ENCODE measurements at places on chromosomes 2 and 18.

- DNase-seq, result no peak
These were observed 9.0 kb downstream of the SETBP1 start for GRCh38 chr18:44689736-44690135.

- DNase-seq, result peak; percentile 46
These were observed 9.5 kb upstream of the ZNF396 start for GRCh38 chr18:35386600-35387100.

DNA sequence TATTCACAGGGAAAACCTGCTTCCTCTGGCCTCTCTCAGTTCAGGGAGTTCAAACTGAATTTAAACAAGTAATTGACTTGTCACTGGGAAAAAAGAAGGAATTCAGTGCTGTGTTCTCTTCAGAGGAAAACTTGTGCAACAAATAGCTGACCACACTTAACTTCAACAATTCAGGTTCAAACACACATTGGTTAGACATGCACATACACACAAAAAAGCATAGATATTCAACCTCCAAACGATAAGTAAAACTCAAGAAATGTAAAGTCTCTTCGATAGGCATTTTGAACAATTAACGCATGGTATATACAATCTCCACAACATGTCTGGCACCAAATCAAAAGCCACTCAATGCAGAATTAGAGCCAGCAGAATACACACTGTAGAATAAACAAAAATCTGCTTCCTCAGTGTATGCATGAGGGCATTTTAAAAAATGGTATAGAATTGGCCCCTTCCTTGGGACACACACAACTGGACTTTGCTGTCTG is 269.0 kb downstream of the TCF4 start:
- DNase-seq, result no peak

GRCh38 chr2:138536740-138537139 is 35.2 kb downstream of the SPOPL start:
- DNase-seq, result no peak

- no peak for DNase-seq
These were observed 70.6 kb downstream of the VWA3B start for GRCh38 chr2:98157557-98157956.

DNA sequence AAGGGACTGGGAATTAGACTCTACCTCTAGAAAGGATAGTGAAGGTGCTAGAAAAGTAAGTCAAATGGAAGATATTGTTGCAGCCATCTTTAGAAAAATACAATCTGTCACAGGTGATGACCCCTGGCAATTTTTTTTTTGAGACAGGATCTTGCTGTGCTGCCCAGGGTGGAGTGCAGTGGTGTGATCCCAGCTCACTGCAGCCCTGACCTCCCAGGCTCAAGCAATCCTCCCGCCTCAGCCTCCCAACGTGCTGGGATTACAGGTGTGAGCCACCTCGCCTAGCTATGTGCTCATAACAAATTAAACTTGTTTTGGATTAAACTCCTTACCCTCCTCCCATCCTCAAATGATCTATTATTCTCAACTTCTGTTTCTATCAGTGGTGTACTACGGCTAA is 3.8 kb upstream of the GIGYF2 start:
- DNase-seq, result no peak

DNA sequence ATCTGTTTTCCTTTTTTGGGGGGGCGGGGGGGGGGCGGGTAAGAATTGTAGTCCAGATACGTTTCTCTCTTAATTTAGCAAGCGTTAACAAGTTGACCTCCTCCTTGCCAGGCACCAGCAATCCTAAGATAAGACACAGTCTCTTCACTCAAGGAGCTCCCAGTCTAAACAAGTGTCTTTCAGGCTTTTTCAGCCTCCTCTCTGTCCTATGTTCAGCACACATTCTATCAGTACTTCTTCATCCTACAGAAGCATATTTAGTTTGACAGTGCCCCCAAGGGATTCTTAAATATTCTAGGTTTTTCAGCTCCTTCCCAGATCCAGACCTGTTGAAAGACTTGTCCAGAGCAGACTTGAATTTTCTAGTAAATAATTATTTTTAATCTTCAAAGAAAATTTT is 2.7 kb downstream of the PPP1CB start:
- no peak for DNase-seq

GRCh38 chr2:137847443-137847842 is 116.8 kb upstream of the HNMT start:
- no peak for DNase-seq

DNA sequence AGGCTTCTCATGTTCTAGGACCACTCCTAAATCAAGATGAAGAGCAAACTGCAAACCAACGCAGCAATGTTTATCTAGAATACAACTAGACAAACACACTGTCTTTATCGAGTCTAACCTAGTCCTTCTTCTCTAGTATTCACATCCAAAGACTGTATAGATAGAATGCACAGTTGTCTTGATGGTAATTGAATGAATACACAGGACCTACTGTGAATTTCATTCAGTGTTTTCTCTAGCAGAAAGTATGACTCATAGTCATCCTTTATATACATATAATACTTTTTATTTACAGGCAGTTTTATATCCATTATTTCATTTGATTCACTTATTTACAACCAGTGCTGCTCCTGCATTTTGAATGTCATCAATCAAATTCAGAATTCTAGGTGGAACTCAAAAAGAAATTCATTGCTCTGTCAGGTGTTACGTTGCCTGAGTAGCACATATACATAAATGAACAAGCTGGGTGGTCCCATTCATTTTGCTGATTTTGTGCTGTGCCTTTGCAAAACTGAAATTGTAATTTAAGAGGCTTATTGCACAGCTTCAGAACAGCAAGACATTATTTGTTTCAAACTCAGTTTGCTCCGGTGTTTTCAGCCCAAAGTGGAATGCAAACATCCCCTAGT is 374.8 kb downstream of the EPHA4 start:
- DNase-seq, result no peak

- DNase-seq, result no peak
These were observed 56.1 kb upstream of the GATA6 start for GRCh38 chr18:22113144-22113844.

DNA sequence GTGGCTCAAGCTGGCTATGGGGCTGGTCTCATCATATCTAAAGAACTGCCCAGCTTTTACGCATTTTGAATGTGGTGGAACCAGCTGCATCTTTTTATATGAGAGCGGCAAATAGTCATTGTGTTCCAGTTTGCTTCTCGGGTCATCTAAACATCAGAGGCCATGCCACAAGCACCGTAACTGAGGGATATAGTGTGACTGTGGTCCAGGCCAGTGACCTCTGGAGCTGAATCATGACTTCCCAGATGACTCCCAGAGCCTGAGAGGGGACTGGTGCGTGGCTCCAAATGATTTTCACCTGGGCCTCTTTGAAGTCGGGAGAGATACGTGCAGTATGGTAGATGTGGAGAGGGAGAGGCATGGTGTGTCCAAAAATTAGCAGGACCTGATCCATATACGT is 271.0 kb downstream of the NEDD4L start:
- no peak for DNase-seq

GRCh38 chr2:234980451-234981187 is 28.8 kb downstream of the SH3BP4 start:
- DNase-seq, result no peak

DNA sequence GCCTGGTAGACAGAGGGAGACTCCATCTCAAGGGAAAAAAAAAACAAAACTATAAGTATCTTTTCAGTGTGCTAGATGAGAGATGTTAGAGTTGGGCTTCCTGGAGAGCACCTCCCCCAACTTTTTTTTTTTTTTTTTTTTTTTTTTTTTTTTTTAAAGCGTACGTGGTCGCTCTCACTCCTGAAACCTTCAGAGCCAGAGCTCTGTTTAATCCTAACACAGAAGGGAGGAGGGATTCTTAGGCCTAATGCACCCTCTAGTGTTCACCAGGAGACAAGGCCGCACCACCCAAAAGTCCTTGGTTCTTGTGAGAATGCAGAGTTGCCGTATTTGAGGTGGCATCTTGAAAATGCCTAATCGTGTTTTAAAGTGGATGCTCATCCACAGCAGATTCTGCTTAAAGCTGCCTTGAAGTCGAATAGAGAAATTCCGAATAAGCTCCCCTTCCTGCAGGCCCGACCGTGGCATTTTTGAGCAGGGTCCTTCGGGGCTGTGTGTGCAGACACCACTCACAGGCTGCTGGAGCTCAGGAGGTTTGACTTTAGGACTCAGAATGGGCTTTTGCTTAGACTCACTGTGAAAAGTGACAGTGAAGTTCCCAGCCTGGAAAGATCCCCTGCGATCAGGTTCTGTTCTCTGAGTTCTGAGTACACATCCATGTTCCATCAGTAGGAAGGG is 252.6 kb downstream of the AGAP1 start:
- DNase-seq, result peak; percentile 30

- no peak for DNase-seq
These were observed 31.9 kb downstream of the HS1BP3 start for GRCh38 chr2:20618886-20619521.

DNA sequence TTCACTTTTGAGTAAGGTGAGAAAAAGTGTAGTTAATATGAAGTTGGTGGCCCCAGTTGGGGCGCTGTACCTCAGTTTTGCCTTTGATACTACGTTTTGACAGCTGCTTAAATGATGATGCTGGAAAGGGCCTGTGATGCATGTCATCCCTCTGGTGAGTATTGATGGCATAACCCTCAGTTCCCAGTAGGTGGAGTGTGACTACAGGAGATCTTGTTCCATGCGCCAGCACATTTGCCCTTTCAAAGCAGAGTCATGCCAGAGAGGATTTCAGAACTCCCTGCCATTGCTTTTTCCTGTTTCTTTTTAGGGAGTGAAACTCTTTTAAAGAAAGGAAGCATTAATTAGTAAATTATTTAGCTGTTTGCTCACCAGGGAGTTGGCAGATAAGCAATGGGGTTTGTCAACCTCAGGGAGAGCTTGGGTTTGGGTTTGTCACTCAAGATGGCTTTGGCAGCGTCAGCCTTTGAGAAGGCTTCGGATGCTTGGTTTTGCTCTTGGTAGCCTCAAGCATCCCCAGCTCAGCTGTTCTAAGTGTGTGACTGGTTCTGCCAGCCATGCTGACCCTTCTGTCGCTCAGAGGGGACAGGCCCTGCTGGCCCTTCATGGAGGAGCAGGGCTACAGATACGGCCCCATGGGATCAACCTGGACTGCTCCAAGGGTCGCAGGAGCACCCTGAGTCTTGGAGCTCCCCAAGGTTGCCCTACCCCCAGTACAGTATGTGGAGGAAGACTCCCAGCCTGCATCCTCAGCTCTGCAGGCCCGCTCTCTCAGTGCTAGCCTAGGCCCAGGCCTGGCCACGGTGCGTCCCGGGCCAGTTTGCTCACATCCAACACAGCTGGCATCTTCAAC is 29.1 kb downstream of the ARMC9 start:
- peak; percentile 24 for DNase-seq

GRCh38 chr2:98759827-98760625 is 29.1 kb upstream of the MGAT4A start:
- DNase-seq, result no peak

- DNase-seq, result no peak
These were observed 10.0 kb downstream of the MAPK4 start for GRCh38 chr18:50569930-50570329.

DNA sequence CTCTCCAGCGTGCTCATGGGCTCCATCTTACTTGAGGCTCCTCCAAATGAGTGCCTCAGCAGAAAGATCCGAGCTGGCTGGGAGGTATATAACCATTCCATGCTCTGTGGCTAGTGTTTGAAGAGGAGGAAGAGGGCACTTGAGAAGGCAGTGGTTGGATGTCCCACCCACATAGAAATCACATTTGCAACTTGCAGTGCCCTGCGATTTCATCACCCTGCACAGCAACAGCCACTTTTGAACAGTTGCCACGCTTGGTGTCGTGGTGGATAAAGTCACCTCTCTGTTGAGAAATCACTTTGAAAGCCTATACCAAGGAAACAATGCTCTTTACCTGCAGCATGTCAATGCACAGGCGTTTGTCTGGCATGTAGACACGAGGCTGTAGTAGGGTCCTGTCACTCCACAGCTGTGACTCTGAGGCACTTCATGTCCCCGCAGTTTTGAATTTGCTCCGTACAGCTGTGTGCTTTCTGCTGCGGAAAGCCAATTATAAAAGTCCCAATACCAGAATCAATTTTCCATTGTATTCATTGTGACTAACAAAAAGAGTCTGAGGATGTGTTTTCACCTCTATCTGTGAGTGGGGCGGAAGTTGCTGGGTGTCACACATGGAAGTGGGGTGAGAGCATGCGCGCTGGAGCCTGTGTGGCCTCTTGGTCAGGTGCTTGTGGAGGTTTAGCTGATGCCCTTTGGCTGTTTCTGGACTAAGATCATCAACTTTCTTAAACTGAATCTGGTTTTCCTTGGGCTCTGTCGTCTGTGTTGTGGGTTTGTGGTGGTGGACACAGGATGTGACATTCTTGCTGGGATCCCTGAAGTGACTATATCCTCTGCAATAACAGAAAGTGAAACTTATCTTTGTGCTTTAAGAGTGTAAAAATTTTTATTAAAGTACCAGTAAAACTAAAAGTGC is 2.8 kb downstream of the CNDP2 start:
- DNase-seq, result peak; percentile 55

GRCh38 chr2:3403587-3404334 is 24.3 kb downstream of the TRAPPC12 start:
- DNase-seq, result no peak

DNA sequence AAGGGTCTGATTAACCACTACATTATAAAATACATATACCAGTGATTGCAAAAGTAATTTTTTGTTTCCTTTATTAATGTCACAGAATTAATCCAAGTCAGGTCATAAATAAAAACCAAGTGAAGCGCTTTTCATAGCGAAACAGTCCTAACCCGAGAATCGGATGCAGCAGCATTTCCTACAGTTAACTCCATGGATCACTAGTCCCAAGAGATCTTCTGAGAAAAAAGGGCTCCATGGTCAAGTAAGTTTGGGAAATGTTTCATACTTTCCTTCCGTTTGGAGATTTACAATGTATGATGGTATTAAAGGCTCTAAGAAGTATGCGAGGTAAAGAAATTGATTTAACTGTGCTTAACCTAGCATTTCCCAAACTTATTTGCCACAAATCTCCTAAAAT is 85.2 kb downstream of the NOL10 start:
- DNase-seq, result no peak

- DNase-seq, result no peak
These were observed 325.5 kb downstream of the LRP1B start for GRCh38 chr2:141805302-141805701.

DNA sequence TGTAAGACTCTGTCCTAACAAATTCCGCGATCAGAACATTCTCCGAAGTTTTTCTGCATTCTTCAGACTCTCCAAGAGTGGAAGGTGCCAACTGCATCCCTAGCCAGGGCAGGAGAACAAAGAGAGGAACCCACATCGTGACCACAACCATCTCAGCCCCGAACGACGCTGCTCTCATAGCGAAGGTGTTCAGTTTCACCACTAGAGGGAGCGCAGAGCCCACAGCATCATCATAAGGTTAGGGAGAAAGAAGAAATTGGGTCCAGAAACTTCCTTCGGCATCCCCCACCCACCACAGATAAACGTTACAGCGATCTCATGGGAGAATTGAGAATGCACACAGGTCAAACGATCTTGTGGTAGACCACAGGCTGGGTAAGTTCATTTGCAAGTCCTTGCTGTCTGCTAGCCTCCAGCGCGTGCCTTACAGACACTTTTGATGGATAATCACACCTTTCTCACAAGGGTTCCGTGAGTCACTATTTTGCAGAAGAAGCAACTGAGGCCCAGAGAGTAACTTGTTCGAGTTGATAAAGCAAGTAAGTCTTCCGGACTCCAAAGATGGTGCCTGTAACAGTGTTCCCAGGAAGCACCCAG is 53.7 kb upstream of the ARL4C start:
- DNase-seq, result no peak

- no peak for DNase-seq
These were observed 99.8 kb upstream of the FSIP2 start for GRCh38 chr2:185638771-185639170.

- DNase-seq, result no peak
These were observed 128.7 kb upstream of the GLI2 start for GRCh38 chr2:120606931-120607330.

- DNase-seq, result no peak
These were observed 158.9 kb downstream of the LRRTM4 start for GRCh38 chr2:77363277-77363676.

- no peak for DNase-seq
These were observed 228.4 kb upstream of the SP5 start for GRCh38 chr2:170486730-170487129.
